ENCODE measurements at places on chromosomes 5 and 9.

DNA sequence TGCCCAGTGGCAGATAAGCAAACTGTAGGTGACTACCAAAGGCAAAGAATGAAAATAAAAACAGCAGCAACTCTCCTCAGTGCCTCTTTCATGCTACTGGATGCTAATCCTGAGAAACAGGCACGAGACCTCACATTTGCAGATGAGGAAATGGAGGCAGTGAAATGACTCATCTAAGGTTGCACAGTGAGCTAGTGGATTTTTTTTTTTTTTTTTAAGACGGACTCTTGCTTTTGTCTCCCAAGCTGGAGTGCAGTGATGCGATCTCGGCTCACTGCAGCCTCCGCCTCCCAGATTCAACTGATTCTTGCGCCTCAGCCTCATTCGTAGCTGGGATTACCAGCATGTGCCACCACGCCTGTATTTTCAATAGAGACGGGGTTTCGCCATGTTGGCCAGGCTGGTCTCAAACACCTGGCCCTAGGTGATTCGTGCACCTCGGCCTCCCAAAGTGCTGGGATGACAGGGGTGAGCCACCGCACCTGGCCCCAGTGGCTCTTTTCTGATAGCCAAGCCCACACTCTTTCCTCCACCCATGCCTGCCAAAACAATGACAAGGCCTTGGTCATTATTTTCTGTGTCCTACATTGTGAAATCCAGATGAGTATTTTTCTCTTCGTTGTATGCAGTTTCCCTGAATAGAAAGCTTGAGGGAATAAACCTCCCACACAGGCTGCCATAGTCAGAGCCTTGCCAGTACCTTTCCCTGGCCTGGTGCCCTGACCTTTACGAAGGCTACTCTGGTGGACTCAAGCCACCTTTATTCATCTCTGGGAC, 19.2 kb downstream of the DOCK2 start:
- no peak for DNase-seq

GRCh38 chr9:137123468-137123837, 8.9 kb upstream of the DPP7 start:
- no peak for DNase-seq

- no peak for DNase-seq
These were observed 38.8 kb upstream of the CCDC112 start for GRCh38 chr5:115335301-115335700.

- no peak for DNase-seq
These were observed 102.2 kb downstream of the TRIO start for GRCh38 chr5:14245132-14245925.

- peak; percentile 95 for DNase-seq
These were observed 166.2 kb downstream of the PAX5 start for GRCh38 chr9:36867672-36868471.

GRCh38 chr5:10304932-10305331, 2.8 kb downstream of the CMBL start:
- peak; percentile 22 for DNase-seq

GRCh38 chr5:10130881-10131280, 118.8 kb downstream of the ATPSCKMT start:
- no peak for DNase-seq

DNA sequence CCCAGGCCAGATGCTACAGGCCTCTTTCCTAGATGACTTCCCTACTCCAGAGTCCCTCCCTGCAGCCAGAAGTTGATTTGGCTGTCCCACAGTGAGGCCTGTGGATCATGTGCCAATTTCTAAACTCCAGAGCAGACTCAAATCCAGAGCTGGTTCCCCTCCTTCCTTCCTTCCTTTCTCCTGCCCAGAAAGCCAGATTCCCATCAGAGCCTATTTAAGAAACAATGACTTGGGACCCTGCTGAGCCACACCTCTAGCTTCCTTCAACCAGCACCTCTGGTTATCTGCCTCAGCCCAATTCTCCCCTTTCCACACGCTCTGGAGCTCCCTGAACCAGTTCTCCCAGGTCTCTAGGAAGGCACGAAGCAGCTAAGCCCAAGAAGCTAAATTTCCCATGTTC, 7.2 kb downstream of the FAM219A start:
- DNase-seq = no peak

GRCh38 chr5:138275379-138275782, 960 bp upstream of the GFRA3 start:
- peak; percentile 9 for DNase-seq

All from NCI-H1092 treated with DMSO at 0.1 percent for 48 hours (cell line).